ENCODE measurements at places on chromosomes 11 and 22.

DNA sequence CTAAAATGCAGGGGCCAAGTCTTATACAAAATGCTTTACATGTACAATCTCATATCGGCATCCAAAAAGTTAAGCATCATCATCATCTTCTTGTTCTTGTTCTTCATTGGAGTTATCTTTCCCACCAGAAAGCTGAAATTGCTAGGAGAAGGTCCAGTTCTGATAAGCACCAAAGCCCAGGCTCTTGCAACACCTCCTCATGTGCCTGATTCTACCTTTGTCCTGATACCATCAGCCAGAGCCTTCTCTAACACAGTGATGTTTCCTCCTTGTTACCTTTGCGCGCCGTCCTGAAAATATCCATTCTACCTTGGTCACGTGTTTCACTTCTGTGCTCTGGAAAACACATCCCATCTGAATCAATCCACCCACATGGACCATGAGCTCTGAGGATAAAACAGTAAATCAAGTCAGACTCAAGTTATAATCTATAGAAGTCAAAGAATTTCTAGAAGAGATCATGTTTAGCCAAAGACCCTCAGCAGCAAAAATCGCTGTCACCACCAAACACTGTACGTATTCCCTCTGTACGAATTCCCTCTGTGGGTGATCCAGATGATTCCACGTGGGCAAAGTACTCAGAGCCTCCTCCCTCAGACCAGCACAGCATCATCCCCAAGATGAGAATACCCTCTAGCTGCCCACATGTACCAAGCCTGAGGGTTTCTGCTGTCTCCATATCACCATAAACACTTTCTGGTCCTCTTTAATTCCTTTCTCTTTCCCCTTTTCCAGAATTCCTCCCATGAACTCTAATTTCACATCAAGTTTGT is 19.0 kb downstream of the JAML start:
- DNase-seq: no peak

GRCh38 chr11:82465481-82465880 is 268.2 kb downstream of the FAM181B start:
- no peak for DNase-seq

DNA sequence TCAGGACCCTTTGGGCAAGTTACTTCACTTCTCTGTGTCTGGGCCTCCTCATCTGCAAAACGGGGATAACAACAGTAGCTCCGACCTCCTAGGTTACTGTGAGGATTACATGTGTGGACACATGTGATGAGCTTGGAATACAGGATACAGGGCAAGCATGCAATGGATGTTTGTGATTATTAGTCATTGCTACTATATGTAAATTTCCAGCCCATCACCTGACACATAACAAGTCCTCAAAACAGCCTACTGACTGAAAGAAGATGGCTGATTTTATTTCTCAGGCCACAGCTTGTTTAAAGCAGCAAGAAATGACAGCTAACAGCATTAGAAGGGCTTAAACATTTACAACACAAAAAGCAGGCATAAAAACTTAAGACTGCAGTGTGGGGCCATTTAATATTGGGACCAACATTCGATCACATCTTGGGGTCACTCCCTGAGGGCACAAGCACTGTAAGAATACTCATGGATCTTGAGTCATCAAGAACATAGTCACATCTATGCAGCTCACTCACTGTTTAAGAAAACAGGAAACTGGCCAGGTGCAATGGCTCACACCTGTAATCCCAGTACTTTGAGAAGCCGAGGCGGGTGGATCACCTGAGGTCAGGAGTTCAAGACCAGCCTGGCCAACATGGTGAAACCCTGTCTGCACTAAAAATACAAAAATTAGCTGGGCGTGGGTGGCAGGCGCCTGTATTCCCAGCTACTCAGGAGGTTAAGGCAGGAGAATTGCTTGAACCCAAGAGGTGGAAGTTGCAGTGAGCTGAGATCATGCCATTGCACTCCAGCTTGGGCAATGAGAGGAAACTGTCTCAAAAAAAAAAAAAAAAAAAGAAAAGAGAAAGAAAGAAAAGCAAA is 49.5 kb downstream of the ABTB2 start:
- no peak for DNase-seq

DNA sequence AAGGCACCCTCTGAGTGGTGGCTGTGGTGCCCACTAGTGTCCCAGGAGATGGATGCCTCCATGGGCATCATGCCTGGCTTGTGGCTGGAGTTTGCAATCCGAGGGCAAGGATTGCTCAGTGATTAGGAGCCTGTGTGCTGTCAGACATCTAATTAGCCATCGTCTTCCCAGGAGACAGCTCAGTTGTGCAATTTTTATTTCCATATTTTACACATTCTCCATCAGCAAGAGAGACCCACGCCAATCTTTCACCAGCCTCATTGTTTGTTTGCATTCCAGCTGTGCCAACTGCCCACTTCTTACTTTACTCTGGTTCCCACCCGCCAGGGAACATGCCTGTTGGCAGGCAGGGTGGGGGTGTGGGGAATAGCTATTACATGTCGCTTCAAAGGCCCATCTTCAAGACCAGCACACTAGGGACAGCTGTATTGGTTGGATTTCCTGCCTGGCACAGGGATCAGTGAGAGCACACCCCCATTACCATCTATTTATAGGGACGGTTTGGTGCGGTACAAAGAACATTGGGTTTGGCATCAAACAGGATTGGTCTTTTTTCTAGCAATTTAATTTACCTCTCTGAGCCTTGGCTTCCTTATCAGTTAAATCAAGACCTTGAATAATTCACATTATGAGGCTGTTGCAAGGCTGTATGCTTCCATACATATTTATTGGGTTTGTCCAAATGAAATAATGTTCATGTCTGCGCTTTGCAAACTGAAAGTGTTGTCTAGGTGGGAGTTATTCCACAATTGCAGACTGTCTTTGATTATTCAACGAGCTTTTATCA is 80.7 kb upstream of the NAV2 start:
- no peak for DNase-seq

GRCh38 chr11:111908639-111909305 is 2.8 kb downstream of the CRYAB start:
- no peak for DNase-seq

All from progenitor cell of endocrine pancreas (in vitro differentiated cells).